Kidney epithelial cell (primary cell): ENCODE measurements at places on chromosomes 12 and 14.

- no peak for DNase-seq
Observed at GRCh38 chr12:50842637-50843493, at the start of gene TMPRSS12. TMPRSS12 (plus strand) TSS chr12:50842926; CDS start chr12:50842965, 39 bp downstream.

DNA sequence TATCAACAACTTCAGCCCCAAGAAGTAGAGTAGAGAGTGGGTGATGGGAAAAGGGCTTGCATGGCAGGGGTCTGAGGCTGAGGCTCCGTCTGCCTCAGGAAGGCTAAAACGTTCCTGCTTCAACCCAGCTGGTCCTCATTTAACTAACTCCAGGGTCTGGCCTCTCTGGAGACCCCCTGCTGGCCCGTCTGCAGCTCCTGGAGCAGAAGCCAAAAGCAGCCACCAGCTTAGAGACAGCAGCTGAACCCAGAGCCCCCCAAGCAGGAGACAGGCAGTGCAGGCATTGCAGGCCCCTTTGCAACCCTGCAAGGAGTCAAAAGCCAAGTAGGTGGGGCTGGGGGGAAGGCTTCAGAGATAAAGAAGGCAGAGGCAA lies 25.1 kb upstream of the LTBP2 start:
- no peak for DNase-seq

GRCh38 chr14:56797569-56798446 lies 12.5 kb downstream of the OTX2 start:
- DNase-seq, result no peak

DNA sequence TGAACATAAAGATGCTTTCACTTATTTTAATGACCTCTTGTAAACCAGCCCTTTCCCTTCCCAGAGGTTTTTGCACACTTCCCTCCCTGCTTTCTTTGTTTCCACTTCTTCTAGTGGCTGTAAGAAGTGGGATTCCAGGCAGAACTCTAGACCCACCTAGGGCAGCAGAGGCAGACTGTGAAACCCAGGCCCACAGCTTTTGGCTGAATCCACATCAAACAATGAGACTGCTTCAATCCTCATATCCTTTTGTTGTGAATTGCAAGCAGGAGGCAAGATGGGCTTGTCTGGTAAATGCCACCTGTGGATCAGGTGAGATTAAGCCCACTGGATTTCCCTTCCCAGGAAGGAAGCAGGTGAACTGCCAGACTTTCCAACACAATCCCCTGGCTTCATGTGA lies 12.8 kb downstream of the CCDC177 start:
- DNase-seq, result no peak

DNA sequence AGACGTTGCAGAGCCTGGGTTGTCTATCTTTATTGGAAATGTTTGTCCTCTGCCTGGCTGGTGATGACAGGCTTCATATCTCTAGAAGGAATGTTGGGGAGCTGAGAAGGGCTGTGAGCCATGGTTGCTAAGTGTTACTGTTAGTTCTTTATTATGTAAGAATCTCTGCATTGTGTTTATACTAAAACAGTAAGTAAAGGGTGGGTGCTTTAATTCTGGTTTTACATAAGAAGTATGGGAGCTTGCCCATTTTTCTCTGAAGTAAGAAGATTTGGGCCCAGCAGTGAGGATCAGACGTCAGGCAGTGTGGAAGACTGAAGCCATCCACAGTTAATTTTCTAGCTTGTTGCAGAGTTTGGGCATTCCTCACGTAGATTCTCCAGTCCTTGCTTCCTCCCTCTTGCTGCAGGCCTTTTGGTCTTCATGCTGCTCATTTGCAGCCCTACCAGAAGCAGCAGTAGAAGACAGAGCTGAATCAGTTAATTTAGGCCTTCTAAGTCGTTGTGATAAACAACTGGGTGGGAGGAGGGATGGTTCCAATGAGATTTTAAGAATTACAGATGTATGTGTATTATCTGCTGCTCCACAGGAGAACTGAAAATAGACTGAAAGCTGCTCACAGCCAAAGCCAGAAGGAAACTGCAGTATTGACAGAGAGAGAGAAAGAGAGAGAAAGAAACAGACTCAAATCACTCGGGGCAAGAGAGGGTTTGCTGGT lies 21.4 kb downstream of the WNT5B start:
- no peak for DNase-seq

DNA sequence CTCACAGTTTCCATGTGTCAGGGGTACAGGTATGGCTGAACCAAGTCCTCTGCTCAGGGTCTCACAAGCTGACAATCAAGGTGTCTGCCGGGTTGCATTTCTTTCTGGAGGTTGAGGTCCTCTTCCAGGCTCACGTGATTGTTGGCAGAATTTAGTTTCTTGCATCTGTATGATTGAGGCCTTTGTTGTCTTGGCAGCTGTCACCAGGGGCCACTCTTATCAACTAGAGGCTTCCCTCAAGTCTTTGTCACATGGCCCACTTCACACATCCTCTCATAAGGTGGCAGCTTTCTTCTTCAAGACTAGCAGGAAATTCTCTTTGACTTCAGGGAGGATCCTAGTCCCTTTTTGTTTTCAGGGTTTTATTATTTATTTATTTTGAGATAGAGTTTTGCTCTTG lies 46.0 kb upstream of the FOS start:
- no peak for DNase-seq

GRCh38 chr14:24944800-24945199 lies 105.1 kb downstream of the STXBP6 start:
- no peak for DNase-seq

DNA sequence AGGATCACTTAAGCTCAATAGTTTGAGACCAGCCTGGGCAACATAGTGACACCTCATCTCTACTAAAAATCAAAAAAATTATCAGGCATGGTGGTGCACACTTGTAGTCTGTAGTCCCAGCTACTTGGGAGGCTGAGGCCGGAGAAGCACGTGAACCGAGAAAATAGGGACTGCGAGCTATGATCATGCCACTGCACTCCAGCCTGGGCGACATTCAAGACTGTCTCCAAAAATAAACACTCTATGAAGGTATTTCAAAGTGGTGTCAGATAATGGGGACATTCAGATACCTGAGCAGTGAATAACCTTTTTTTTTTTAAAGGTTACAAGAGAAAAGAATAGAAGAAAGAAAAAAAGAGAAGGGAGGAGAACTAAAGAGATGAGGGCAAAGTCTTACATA lies 98.1 kb downstream of the MED13L start:
- DNase-seq, result no peak

- no peak for DNase-seq
Observed at GRCh38 chr14:77903937-77904617, 104.2 kb downstream of the ADCK1 start.

DNA sequence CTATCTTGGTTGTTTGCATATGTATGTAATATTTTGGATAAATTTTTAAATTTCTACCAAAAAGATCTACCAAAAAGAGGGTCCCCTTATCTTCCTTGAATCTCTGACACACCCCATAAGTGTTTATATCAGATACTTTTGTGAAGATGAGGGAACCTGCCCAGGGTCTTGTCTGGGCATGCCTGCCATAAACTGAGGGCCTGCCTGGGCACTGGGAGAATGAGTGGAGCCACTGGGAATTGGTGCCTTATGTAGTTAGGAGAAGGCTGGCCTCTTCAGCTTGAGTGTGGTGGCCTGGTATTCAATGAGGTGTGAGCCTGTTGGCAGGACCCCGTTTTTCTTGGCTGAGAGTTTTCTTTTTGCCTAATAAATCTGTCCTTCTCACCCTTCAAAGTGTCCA lies 46.5 kb downstream of the OR9K2 start:
- no peak for DNase-seq

GRCh38 chr12:89206390-89206789 lies 145.9 kb downstream of the DUSP6 start:
- DNase-seq, result no peak

DNA sequence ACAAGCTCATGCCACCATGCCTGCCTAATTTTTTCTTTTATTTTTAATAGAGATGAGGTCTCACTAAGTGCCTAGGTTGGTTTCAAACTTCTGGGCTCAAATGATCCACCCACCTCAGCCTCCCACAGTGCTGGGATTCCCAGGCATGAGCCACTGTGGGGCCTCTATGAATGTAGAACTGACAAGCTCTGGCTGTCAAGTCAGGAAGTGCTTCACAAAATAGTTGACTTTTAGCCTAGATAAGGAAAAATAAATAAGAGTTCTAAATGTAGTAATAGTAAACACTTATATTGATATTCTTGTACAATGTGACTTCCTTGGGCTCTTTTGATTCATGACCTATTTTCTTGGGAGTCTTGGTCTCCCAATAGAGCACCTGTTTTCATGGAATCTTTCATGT lies 40.0 kb downstream of the RMST start:
- no peak for DNase-seq

GRCh38 chr14:78143489-78144145 lies 26.6 kb upstream of the NRXN3 start:
- DNase-seq, result peak; percentile 38

- no peak for DNase-seq
Observed at GRCh38 chr14:102809870-102810269, 32.6 kb downstream of the TRAF3 start.

DNA sequence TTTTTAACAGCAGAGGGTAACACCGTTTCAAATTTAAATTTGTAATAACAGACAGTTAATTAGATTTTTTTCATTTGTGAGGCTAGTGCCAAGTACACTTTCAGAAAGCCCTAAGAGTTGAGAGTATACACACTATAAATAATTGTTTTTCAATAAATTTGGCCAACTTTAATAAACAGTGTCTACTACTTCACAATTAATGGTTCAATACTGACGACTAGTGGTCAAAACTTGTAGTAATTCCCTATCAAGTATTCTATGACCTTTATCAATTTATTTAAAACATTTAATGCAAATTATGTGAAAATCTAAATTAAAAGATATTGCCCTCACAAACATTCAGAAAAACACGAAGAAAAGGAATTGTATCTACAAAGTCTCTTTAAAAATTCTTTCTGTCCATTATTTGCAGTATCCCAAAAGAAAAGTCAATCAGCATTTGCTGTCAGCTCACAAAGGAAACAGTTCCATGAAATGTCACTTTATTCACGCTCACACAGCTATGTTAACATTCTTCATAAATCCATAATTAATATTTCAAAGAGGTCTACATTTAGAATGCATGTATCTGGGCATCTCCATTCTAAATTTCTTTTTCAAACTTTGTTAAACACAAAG lies 91.2 kb downstream of the CEP128 start:
- DNase-seq, result no peak

GRCh38 chr12:23655884-23656283 lies 293.6 kb downstream of the SOX5 start:
- no peak for DNase-seq

- DNase-seq, result no peak
Observed at GRCh38 chr14:68974759-68975347, 4.2 kb downstream of the ACTN1 start.

DNA sequence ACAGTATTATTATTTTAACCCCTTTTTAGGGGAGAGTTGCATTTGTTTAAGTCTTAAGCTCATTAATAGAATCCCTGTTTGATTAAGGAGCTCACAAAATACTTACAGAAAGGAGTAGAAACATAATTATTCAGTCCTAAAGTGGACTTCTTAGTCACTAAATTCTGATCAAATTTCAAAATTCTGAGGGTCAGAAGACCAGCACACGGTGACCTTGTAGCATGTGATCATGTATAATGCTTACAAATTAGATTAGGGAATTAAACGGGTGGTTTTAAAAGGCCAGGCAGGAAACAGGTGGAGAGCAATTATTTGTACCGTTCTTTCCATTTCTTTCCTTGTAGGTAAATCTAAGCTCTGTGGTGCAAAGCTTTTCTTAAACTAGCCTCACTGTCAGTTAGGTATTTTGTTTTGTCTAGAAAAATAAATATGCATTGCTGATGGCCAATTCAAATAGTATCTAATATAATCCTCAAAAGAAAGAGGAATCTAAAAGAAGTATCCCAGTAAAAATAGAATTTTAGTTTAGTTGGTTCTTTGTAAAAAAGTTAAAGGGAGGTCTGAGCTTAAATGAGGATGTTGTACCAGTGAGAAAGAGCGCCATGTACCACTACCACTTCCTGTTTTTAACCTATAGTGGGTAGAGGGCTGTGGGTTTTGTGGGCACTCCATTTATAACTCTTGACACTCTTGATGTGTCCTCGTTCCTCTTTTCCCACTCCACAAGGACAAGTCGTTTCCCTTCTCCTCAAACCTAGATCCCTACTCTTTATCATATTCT lies 51.1 kb downstream of the SLC38A1 start:
- DNase-seq, result no peak

- no peak for DNase-seq
Observed at GRCh38 chr14:102457509-102457908, 52.1 kb downstream of the ANKRD9 start.

GRCh38 chr12:19671695-19672094 lies 232.4 kb downstream of the AEBP2 start:
- no peak for DNase-seq
